WERI-Rb-1 (cell line): ENCODE measurements at places on chromosomes 12 and 14.
A peak's percentile ranks its signal among the peaks of the same experiment; 100 is the strongest.

- DNase-seq: no peak
These were observed 74.3 kb downstream of the ANO6 start for GRCh38 chr12:45290216-45290605.

GRCh38 chr12:9740106-9740750 is 7.3 kb upstream of the CLECL1 start:
- DNase-seq: no peak

DNA sequence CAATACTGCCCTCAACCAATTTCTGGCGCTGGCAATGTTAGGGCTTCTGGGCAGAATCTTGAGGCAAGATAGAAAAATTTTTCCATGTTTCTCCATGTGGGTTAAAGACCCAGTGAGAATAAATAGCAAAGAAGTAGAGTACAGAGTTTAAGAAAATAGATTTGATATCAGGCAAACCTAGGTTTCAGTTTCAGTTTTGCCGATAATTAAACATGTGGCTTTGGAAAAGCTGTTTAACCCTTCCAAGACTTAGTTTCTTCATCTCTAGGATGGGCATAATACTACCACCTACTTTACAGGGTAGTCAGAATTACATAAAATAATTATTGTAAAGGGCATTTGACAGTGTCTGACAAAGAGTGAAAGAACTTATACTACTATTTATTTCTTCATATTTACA is 360.4 kb downstream of the PCNX1 start:
- DNase-seq: no peak

DNA sequence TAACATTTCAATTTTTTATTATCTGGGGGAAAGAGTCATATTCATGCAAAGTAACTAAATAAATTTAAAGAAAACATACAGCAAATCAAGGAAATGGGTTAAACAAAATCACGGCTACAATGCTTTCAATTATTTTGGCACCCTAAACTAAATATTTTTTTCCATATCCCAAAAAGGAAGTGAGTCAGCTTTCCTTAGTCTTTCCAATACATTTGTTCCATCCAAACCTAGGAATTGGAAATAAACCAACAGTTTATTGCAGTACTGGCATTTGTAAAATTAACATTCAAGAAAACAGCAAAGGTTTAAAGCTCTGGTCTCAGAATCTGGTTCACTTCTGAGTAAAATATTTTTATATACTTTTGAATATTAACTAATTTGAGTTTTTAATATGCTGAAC is 89.2 kb downstream of the BCL2L14 start:
- no peak for DNase-seq

DNA sequence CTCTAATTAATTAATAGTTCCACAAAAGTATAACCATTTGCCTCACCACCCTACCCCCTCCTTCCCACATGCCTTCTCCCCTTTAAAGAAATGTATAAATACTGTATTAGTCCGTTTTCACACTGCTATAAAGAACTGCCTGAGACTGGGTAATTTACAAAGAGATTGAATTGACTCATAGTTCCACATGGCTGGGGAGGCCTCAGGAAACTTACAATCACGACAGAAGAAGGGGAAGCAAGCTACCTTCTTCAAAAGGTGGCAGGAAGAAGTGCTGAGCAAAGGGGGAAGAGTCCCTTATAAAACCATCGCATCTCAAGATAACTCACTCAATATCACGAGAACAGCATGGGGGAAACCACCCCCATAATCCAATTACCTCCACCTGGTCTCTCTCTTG is 8.2 kb upstream of the RESF1 start:
- DNase-seq: peak; percentile 37

- DNase-seq: no peak
These were observed 114.4 kb downstream of the SPTSSA start for GRCh38 chr14:34347683-34348082.

DNA sequence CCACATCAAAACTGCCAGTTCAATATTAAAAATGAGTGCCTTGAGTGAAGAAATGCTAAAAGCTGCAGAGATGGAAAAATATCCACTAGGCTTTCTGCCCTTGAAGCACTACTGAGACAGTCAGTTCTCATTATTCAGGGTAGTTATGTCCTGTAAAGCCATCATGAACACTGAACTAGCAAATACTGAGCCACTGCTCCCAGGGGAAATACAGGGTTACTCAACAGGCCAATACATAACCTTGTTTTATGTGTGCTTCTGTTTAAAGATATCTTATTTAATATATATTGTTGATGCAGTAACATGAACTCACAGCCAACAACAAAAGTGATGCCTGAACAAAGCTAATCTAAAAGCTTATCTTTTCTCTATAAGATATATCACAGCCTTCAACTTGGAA is 3.3 kb downstream of the RAD52 start:
- DNase-seq: no peak

DNA sequence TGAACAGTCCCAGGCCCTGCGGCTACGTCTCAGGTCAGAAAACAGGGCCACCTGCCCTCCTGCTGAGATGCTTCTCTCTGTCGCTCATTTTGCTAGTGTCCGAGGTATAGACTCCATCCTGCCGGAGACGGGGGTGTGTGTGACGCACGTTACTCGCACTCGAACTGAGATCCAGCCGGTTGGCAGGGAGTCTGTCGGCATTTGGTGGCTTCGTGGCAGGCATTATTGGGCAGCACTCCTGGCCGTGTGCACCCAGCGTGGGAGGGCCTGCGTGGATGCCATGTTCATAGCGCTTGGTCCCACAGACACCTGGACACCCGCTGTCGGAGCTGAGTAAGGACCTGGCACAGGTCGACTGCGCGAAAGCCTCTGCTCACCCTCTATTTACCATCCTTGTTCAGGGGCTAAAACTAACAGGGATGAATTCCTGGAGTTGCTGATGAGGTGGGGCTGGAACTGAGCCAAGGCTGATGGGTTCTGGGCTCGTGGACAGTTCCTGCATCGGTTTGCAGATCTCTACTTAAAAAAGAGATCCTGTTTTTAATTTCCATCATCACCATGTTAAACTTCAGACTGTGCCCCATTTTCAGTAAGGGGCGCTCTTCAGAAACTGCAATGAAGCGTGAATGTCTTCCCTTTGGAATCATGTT is 28.6 kb downstream of the AACS start:
- DNase-seq: no peak

DNA sequence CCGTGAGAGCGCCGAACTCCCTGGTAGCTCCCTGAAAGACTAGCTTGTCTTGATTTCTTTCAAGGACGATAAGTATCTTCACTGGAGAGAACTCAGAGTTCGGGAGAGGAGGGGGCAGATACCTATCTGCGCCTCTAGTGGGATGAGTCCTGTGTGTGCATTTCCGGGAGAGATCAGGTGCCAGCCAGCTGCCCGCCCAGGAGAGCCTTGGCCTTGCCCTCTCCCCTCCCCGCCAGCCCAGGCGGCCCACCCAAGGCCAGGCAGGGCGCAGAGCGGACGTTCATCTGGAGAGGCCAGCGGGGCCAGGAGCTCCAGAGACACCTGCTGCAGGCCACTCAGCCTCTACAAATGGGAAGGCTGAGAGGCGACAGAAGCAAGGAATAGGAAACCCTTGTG is 1.0 kb downstream of the CD9 start:
- DNase-seq: no peak

- DNase-seq: no peak
These were observed 64.5 kb upstream of the USP44 start for GRCh38 chr12:95615749-95616148.

DNA sequence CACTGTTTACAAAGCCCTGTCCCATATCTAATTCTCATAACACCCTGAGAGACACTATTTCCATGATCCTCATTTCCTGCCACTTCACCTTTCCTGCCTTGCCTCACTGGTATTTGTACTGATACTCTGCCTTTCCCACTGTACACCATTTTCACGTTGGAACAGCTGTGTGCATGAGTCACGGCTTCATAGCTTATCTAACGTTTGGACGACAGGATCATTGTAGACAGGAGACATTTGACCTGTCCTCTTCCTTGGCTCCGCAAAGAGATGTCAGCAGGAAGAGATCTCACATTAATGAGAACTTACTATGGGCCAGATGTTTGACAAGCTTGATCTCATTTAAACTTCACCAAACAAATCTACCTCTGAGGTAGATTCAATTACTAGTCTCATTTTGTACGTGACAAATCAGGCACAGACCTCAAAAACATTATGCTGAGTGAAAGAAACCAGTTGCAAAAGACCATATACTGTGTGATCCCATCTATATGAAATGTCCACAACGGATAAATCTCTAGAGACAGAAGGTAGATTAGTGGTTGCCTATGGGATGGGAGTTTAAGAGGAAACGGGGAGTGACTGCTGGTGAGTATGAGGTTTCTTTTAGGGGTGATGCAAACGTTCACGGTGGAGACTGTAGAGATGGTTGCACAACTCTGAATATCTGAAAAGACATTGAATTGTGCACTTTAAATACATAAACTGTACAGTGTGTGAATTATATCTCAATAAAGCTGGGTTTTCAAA is 71.2 kb downstream of the KCNK13 start:
- DNase-seq: no peak

- DNase-seq: no peak
These were observed 3.3 kb downstream of the TMTC2 start for GRCh38 chr12:82690006-82690405.

- peak; percentile 17 for DNase-seq
These were observed 569 bp upstream of the RGS6 start for GRCh38 chr14:71931492-71932228.

DNA sequence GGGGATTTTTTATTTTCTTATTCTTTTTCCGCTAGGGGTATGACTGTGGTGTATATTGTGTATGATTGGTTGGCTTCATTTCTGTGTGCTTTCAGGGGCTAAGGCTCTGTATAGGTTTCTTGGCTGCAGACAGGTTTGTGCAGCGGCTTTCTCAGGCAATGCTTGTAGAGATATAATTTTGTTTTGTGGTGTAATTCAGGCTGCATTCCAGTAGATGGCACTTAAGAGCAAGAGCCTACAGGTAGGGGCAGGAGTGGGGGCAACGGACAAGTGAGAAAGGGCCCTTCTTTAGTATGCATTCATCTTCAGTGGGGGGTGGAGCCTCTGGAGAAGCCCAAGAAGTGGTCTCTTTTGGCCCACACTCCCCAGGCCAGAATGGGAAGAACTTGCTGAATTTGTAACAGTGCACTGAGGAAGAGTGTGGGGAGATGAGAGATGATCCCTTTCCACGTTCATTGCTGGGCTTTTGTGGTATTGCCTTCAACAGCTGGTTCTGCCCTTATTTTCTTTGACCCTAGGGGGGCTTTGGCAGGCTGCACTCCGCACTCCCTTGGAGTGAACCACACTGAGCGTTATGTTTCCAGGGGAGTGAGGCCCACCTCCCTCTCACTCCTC is 78.6 kb downstream of the IFNG-AS1 start:
- DNase-seq: no peak
